ENCODE measurements at places on chromosomes 2 and 18.

- no peak overlapping the region for H3K27ac ChIP-seq
- H3K4me3 ChIP-seq = no peak overlapping the region
- no peaks in the 10 kb centered on the region for H3K27me3 ChIP-seq
- no peaks in the 10 kb centered on the region for H3K4me1 ChIP-seq
- no peak for DNase-seq
- no peaks in the 10 kb centered on the region for H3K36me3 ChIP-seq
Measured at GRCh38 chr2:163471947-163472346, 263.9 kb downstream of the FIGN start.

DNA sequence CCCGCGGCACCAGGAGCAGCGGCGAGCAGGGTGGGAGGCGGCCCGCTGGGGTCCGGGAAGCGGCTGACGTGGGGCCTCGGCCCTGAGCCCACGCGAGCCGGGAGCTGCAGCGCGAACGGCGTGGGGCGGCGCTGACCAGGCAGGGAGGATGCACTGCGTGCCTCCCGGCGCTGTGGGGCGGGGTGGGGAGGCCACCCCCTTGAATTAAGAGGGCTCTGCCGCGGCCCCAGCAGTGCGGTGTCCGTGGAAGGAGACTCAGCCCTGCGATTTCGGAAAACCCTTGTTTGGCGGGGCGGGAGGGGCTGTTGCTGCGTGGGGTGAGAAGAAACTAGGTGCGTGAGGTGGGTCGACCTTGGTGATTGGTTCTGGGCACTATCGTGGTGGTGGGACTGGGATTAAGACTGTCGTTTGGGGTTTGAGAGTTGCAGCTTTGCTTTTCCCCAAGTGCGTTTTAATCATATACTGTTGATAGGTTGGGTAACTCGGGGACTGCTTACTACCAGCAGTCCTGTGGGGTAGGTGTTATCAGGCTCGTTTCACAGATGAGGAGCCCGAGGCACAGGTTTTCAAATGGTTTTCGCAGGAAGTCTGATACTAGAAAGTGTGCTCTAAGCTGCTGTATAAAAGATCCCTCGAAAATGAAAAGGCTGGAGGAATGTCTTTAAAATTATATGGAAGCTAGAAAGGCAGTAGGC, 722 bp downstream of the ACSL3 start:
- H3K36me3 ChIP-seq = peaks cover 5% of the 10 kb centered on the region
- peak overlapping the region; percentile 87 for H3K27ac ChIP-seq
- H3K27me3 ChIP-seq = no peaks in the 10 kb centered on the region
- H3K4me3 ChIP-seq = no peak overlapping the region
- DNase-seq = no peak

- no peaks in the 10 kb centered on the region for H3K36me3 ChIP-seq
- peaks cover 24% of the 10 kb centered on the region for H3K4me1 ChIP-seq
- H3K4me3 ChIP-seq = peak overlapping the region; percentile 88
- H3K27ac ChIP-seq = peak overlapping the region; percentile 82
Measured at GRCh38 chr2:24919506-24920097, 435 bp downstream of the ADCY3 start.

DNA sequence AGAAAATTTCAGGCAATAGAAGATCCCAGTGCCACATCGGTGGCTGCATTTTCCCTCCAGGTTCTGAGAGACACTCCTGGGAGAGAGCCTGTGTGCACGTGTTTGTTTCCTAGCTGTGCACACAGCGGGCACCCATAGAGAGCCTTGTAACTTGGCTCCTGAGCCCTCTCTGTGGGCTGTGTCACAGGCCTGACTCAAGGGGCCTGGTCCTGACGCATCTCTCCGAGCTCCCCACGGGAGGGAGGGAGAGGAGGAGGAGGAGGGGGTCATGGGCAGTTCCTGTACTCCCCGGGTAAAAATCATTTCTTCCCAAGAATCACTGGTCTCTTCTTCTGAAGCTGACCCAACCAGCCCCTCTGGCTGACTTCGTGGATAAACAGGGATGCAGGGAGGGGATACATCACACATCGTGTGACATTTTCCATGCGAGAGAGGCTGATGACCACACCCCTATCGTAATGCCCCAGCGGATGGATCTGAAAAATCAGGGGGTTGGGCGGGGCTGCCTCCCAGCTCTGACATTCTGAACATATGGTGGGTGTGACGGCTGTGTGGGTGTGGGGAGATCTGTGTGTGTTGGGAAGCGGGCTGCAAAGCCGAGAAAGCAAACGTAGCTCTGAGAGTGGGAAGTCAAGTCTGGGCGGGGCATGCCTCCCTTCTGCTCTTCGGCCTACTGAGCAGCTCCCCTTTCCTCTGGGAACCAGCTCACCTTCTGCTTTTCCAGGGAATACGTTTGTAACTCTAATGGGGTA, 308.3 kb upstream of the HS6ST1 start:
- H3K36me3 ChIP-seq = no peaks in the 10 kb centered on the region
- H3K27me3 ChIP-seq = no peaks in the 10 kb centered on the region
- H3K27ac ChIP-seq = no peak overlapping the region
- no peaks in the 10 kb centered on the region for H3K4me1 ChIP-seq

GRCh38 chr2:181576431-181576830, 80.5 kb downstream of the CERKL start:
- no peak overlapping the region for H3K4me3 ChIP-seq
- H3K4me1 ChIP-seq = no peaks in the 10 kb centered on the region
- H3K27me3 ChIP-seq = peaks cover 7% of the 10 kb centered on the region
- DNase-seq = no peak
- no peaks in the 10 kb centered on the region for H3K36me3 ChIP-seq

- no peak overlapping the region for H3K27ac ChIP-seq
- no peak overlapping the region for H3K4me3 ChIP-seq
- DNase-seq = no peak
- H3K27me3 ChIP-seq = no peaks in the 10 kb centered on the region
- H3K36me3 ChIP-seq = peaks cover 4% of the 10 kb centered on the region
- H3K4me1 ChIP-seq = peaks cover 13% of the 10 kb centered on the region
Measured at GRCh38 chr2:37192551-37192950, 3.7 kb upstream of the CEBPZOS start.

DNA sequence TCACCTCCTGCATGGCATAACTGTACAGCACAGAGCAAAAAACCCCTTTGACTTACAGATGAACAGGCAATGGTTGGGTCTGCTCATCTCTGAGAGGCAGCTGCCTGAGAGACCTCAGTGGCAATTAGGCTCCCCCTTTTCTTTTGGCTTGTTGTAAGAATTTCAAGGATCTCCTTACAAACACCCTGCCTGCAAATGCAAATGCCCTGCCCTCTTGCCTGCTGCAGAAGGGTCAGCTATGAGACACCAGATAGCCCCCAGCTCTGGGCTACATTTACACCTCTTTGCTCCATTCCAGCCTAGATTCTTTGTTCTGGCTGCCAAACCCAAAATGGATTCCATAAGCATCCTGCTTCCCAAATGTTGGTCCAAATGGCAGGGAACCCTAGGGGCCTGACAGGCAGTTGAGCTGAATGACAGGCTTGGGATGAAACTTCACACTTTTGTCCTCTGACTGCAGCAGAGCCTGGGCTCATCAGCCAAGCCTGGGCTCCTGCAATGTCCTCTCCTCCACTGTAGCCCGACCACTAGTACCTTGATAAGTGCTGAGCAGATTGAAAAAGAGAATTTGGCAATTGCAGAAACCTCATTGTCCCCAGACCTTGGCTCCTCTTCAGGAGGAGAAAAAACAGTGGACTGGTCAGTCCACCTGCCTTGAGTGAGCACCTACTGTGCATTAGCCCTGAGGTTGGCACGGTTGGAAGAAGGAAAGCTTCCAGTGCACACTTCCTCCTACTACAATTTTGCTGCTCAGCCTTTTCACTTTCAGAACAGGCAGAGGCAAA, 678.3 kb downstream of the BCL11A start:
- peaks cover 2% of the 10 kb centered on the region for H3K27me3 ChIP-seq
- no peak overlapping the region for H3K4me3 ChIP-seq
- no peak for DNase-seq
- H3K27ac ChIP-seq = no peak overlapping the region

DNA sequence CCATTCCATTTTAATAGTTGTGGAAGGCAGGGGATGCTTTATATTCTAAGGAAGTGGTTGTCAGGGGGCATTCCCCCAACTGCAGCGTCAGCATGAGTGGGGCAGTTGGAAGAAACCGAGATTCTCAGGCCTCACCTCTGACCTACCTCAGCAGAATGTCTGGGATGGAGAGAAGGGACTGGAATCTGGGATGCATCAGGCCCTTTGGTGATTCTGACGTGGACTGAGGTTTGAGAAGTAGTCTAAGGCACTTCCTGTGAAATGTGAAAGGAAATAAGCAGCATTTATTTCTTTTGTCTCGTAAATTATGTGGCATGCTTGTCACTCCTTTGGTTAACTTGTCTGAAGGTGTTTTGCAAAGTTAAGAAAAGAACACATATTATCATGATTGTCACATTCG, 540.7 kb upstream of the NETO1 start:
- no peak overlapping the region for H3K27ac ChIP-seq
- no peak for DNase-seq
- no peak overlapping the region for H3K4me3 ChIP-seq
- H3K36me3 ChIP-seq = no peaks in the 10 kb centered on the region
- no peaks in the 10 kb centered on the region for H3K27me3 ChIP-seq

GRCh38 chr2:209368914-209369313, 54.9 kb upstream of the MAP2 start:
- no peak overlapping the region for H3K4me3 ChIP-seq
- H3K4me1 ChIP-seq = no peaks in the 10 kb centered on the region
- DNase-seq = no peak
- peaks cover 31% of the 10 kb centered on the region for H3K27me3 ChIP-seq
- H3K36me3 ChIP-seq = no peaks in the 10 kb centered on the region

DNA sequence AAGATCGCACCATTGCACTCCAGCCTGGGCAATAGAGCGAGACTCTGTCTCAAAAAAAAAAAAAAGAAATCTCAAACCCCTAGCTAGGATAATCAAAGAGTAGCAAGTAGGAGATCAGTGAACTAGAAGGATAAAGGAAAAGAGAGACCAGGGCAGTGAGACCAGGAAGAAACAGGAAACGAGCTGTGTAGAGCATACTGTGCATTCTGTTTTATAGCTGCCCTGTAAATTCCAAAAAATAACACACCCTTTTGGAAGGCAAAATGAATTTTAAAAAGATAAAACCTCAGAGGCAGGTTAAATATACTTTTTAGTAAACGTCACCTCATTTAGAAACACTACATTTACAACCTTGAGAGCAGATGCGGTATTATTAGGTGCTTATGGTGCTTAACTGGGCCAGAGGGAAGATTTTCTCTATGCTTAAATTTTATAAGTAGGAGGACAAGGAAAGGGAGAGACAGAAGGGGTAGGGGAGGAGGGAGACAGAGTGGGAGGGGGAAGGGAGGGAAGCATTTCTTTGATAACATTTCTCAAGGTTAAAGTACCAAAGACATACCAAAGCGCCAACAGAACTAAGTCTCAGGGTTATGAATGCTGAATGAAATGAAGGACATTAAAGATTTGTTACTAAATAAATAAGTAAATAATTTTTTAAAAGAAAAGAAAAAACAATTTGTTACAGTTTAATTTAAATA, 30.1 kb downstream of the FEZ2 start:
- no peaks in the 10 kb centered on the region for H3K4me1 ChIP-seq
- no peak overlapping the region for H3K27ac ChIP-seq
- no peak for DNase-seq
- no peak overlapping the region for H3K4me3 ChIP-seq

GRCh38 chr2:35343135-35343534, 1012.4 kb upstream of the CRIM1 start:
- no peak for DNase-seq
- H3K27ac ChIP-seq = no peak overlapping the region
- no peaks in the 10 kb centered on the region for H3K4me1 ChIP-seq
- H3K27me3 ChIP-seq = no peaks in the 10 kb centered on the region

All from activated B cell treated with CpG ODN at 0.5 μM for 24 hours (primary cell).